HepG2 (cell line): ENCODE measurements at places on chromosomes 4 and X.

DNA sequence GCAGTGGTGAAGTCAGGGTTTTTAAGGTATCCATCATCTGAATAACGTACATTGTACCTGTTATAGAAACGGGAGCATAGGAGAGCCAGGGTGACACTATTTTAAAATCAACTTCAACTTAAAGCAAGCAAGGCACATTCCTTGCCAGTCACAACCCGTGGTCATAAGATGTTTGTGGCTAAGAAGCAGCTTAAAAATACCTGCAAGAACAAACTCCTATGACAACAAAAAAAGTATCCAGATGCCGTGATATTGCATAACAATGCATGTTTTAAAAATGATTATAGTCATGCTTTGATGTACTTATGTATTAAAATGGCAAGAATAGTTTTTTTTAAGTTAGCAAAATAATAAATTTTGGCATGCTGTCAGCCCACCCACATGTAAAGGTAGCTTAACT is 16.5 kb upstream of the SYNPO2 start:
- DNase-seq: no peak

DNA sequence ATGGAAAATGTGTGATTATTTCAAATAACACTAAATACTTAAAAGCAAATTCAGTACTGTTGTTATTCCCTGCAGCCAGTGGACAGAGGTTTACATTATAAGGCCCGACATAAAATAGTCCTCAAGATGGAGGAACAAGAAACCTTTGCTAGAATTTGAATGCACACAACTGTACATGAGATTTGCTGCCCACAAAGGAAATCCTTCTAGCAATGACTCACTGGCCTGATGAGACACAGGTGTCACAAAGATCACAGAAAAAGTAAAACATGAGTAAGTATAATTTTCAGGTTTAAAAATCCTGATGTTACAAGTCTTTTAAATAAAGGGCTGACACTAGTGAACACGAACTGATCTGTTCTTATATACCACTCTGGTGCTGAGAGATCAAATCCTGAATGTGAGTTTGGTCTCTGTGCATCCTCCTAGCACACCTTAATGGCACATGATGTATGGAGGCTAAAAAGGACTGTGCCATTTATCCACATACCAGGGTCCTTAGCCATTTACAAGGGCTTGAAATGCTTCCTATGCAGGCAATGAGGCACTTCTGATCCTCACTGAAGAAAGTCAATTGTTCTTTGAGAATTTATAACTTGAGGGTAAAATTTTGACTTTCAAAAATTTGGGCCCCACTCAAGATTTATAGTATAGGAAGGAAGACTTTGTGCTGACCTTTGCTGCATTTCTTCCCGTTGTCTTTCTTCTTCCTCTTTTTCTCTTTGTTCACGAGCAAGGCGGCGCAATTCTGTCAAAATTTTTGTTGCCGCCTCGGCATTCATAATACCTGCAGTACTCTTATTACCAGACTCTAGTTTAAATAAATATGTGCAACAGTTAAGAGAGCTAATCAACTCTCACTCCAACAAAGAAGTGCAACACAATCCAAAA is 23.0 kb downstream of the MAP7D3 start:
- DNase-seq: no peak

DNA sequence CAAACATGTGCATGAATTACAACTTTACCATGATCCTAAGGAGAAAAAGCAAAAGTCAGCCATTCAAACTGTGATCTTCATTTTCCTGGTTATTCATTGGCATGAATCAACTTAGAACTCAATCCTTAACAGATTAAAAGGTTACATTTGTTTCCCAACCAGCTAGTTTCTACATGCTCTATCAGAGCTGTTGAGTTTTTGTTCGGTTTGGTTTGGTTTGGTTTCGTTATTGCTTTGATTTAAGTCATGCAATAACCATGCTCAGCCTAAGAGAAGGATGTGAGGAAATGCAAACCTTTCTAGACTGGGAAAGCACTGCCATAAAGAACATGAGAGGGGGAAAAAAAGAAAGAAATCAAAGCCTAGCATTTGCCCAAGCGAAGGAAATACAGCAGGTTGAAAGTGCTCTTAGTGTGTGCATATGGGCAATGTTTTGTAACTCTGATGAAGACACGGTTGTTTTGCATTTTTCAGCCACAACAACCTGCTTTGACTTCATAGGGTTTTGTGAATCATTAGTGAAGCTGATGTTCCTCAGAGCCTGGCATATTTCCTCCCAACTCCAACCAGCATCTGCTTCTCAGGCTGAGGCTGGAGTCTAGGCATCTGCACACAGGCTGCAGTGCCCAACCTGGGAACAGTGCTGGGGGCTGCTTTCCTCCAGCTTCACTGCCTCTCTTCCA is 234.3 kb downstream of the ZNF674 start:
- DNase-seq: no peak

- DNase-seq: no peak
Observed at GRCh38 chrX:130264573-130264972, 4.1 kb downstream of the ZNF280C start.

- no peak for DNase-seq
Observed at GRCh38 chr4:53228036-53228435, 137.8 kb downstream of the SCFD2 start.

GRCh38 chr4:155774033-155774432 is 15.2 kb downstream of the GUCY1B1 start:
- DNase-seq: no peak

GRCh38 chrX:36431819-36432218 is 512.3 kb downstream of the CFAP47 start:
- no peak for DNase-seq

DNA sequence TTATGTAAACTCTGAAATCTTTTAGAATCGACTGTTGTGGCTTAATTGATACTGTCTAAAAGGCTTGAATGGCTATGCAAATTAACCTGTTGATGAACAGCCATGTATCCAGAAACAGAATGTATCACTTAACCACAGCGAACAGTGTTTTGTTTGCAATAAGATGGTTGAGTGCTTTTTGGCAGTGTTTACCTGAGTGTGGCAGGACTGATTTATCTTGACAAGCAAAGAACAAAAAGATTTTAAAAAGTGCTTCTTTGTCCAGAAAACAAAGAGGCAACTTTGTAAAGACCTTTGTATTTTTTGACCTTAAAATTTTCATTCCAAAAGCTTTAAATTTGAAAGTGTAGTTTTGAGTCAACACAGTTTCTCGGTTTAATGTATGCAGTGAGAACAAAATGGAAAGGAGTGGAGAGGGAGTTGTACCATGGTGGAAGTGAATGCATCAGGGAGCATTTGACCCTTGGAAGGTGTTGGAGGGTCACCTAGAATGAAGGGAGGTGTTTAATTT is 18.0 kb downstream of the ARHGAP10 start:
- no peak for DNase-seq

GRCh38 chr4:64774626-64775025 is 365.4 kb upstream of the TECRL start:
- DNase-seq: no peak

- DNase-seq: no peak
Observed at GRCh38 chr4:154958621-154959358, 177.7 kb downstream of the RBM46 start.

DNA sequence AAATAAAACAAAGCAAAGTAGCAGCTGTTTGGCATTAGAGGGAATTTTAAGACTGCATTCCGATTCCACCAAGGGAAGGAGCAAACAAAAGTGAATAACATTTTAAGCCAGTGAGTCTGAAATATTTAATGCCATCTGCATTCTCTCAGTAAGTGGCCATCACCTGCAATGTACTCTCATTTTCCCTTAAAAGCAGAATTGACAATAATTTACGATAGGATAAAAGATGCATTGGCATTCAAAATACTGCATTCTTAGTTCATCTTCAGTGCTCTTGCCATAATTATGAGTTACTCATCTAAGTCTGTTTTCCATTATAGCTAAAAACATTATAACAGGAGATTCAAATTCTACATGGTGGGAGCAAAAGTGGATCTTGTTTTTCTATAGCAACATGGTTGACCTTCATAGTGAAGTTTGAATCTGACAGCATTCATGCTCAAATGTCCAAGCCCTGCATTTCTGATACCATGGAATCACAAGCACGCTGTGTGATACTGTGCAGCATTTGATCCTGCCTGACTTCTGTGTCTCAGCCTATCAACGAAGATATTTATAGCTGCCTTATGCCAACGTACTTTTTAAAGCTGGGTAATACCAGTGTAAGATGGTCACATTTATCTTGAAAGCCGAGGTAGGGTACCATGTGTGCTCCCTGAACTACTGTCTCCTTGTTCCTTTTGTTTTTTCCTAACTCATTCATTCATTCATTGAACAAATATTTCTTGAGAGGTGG is 355.3 kb upstream of the IGFBP7 start:
- no peak for DNase-seq

- no peak for DNase-seq
Observed at GRCh38 chr4:90825849-90826248, 698.7 kb downstream of the CCSER1 start.

- DNase-seq: no peak
Observed at GRCh38 chr4:174528226-174528625, 5.9 kb upstream of the HPGD start.

- no peak for DNase-seq
Observed at GRCh38 chr4:102324730-102325129, 20.6 kb downstream of the SLC39A8 start.

GRCh38 chrX:43005561-43005960 is 227.6 kb upstream of the PPP1R2C start:
- DNase-seq: no peak

GRCh38 chrX:118519411-118520215 is 24.0 kb downstream of the DOCK11 start:
- no peak for DNase-seq

GRCh38 chr4:16205298-16206164 is 20.7 kb downstream of the TAPT1 start:
- peak; percentile 31 for DNase-seq

DNA sequence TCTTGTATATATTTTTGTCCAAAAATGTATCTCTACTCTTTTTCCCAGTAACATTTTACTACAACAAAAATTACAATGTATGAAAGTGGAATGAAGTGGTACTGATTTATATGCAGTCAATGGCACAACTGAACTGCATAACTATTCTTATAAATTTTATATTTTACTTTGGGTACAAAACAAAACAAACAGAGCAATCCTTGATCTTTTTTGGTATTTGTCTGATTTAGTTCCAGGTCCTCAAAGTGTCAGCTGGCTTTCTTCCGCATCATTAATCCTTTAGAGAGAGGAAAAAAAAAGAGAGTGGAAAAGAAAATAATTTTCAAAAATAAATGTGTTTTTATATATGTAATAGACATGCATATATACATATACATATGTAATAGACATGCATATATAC is 252.4 kb upstream of the SLIT2 start:
- no peak for DNase-seq

GRCh38 chr4:90120037-90120436 is 7.2 kb upstream of the CCSER1 start:
- no peak for DNase-seq

DNA sequence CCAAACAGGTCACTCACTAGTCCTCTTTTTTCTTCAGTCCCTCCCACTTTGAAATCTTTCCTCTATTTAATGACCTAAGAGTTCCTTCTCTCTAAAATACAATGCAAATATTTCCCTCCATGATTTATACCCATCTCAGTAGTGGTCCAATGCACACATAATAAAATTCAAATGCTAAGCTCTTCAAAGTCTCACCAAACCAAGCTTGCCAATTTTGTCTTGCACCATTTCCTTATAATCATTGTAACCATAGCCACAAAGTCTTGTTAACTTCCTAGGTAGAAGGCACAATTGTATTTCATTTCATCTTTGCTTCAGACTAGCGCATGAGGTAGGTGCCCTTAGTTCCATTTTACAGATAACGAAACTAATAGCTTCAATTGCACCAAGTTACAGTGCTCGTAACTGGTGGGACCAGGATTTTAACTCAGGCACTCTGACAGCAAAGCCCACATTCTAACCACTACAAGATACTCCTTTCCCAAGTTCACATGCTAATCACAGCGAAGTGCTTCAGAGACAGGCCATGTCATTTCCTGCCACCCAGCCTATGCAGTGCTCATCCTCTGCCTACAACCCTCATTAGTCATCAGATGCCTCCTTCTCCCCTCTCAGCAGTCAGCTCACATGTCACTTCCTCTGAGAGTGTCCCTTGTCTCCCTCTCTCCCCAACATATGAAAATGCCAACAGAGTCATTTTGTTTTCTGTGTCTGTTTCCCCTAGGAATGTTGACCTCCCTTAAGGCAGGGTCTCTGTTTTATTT is 66.9 kb upstream of the PPARGC1A start:
- DNase-seq: no peak

- DNase-seq: no peak
Observed at GRCh38 chrX:42050345-42050744, 127.0 kb upstream of the CASK start.

DNA sequence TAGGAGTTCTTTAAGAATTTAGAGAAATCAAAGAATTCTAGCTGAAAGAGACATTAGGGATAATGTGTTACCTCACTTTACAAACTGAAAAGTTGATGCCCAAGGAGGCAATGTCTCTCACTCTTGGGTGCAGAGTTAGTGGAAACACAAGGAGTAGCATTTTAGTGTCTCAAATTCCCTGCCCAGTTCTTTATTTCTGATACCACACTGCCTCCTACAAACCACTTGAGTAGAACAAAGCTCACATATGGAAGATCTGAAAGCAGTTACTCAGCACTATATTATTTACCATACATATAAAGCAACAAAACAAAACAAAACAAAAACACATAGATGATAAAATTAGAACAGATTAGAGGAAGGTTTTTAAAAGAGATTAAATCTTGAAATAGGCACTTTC is 124.2 kb downstream of the REELD1 start:
- DNase-seq: no peak

GRCh38 chr4:144653781-144654545 is 8.0 kb downstream of the HHIP start:
- no peak for DNase-seq

GRCh38 chr4:96593422-96593821 is 753.5 kb downstream of the PDHA2 start:
- DNase-seq: peak; percentile 23

- no peak for DNase-seq
Observed at GRCh38 chr4:21248331-21248730, 548.1 kb downstream of the PACRGL start.

DNA sequence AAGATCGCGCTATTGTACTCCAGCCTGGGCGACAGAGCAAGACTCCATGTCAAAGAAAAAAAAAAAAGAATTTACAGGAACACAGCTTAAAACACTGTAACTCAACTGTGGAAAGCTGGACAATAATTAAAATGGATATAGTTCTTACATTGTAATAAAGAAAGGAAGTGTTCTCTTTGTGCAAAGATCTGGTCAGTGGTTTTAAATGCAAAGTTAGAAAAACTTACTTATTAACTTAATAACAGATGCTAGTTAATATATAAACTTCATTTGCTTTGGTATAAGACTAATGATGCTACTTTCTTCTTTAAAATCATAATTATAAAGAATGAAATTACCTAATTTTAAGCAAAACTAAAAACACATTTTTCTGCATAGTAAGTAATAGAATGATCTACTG is 2024.1 kb upstream of the TENM3 start:
- DNase-seq: no peak

- no peak for DNase-seq
Observed at GRCh38 chrX:71623714-71624113, 5.4 kb upstream of the CXCR3 start.

DNA sequence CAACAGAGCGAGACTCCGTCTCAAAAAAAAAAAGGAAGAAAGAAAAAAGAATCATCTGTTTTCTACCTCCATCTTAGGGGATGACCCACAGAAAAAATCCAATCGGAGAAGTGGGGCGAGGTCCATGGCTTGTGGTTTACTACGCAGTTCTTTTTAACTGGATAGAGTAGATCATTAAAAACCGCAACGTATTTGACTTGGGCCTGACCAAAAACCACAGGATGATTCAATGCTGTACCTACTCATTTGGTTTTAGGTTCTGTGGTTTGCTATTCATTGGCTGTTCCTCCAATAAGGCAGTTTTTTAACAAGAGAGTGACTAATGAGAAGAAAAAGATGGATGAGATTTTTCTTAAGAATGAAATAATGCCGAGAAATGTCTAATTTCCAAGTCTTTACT is 83.7 kb downstream of the FREM3 start:
- DNase-seq: no peak
